Foreskin keratinocyte (primary cell): ENCODE measurements at places on chromosomes 13 and 19. TPM values are rescaled to one million over a fixed set of nuclear protein-coding genes. Genes with fewer than 3 reads are reported as not detected.

SOX21 gene
- not detected in 2 replicates for total RNA-seq

ZNF667 gene
- total RNA-seq: 2.9 and 3.4 TPM in 2 replicates

MAMSTR gene
- total RNA-seq: 1.5 and 2.1 TPM in 2 replicates

ZNF20 gene
- total RNA-seq: 4.4 and 5.5 TPM in 2 replicates
